ENCODE measurements at places on chromosomes 12 and 14. TPM values are rescaled to one million over a fixed set of nuclear protein-coding genes. Genes with fewer than 3 reads are reported as not detected.

ACSS3 gene
- total RNA-seq, result 27.0 TPM

INSM2 gene
- not detected for total RNA-seq

KRT83 gene
- total RNA-seq, result not detected

EFCAB11 gene
- total RNA-seq, result 4.0 TPM

COX8C gene
- total RNA-seq, result not detected

BCL11B gene
- 0.63 TPM for total RNA-seq
